ENCODE measurements at places on chromosomes 4 and X.

- DNase-seq = no peak
These were observed at the start of gene ODAPH for GRCh38 chr4:75555294-75556164. TSS of gene ODAPH (plus strand) at chr4:75556066. CDS start at chr4:75556083, 17 bp downstream.

DNA sequence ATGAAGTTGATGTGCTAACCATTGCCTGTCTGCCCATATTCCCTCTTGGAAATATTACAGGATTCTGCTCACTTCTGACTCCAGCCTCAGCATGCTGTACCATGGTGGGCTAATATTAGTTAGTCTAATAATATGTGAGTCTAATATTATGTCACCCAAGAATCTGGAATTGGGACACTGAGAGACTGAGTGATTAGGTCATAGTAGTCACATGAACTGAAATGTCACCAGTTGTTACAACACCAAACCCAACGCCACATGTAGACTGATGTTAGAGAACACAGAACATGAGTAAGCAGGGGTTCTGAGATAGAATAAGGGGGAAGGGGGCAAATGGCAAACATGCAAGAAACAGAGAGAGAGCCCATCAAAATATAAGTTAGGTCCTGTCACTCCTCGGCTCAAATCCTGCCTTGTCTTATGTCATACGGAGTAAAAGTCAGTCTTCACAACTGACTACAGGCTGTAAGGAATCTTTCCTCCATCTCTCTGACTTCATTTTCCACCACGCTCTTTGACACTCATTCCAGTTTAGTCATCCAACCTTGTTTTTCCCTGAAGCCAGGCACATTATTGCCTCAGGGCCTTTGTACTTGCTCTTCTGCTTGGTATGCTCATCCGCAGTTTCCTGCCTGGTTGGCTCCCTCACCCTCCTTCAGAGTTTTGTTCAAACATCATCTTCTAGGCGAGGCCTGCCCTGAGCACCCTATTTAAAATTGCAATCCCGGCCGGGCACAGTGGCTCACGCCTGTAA, 9.6 kb upstream of the SLAIN2 start:
- peak; percentile 79 for DNase-seq

GRCh38 chr4:64883087-64883807, 474.0 kb upstream of the TECRL start:
- no peak for DNase-seq

DNA sequence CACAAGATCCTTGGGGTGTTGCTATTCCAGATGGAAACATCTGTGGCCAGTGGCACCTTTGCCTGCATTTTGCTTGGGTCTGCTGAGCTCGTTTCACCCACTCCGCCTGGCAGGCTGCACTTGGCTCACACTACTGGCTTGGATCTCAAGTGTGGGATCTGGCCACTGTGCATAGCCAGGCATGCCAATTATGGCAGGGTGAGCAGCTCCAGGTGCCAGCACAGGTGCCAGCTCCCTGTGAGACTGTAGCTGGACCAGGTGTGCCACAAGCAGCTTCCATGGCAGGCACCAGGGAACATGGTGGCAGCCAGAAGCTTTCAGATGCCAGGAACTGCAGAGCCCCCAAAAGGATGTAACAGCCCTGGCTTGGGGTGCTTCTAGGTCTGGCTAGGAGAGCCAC, 463.8 kb upstream of the PABPC4L start:
- DNase-seq = no peak

- no peak for DNase-seq
These were observed 500 bp downstream of the CDX4 start for GRCh38 chrX:73447311-73447794.

DNA sequence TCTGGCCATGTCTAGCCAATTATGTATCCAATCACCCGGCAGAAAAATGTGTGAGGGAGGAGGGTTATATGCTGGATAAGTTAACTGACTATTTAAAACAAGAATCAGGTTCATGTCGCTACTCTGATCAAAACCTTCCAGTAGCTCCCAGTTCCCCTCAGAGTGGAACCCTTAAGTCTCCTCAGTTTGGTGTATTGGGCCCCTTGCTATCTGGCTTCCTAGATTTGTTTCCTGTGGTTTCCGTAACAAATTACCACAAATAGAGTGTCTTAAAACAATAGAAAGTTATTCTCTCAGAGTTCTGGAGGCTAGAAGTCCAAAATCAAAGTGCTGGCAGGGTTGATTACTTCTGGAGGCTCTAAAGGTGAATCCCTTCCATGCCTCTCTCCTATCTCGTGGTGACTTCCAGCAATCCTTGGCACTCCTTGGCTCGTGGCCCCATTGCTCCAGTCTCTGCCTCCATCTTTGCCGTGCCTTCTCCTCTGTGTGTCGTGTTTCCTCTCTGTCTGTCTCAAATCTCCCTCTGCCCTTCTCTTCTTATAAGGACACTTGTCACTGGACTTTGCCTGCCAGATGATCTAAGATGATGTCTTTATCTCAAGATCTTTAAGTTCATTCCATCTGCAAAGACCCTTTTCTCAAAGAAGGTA, 10.5 kb upstream of the ENPP6 start:
- no peak for DNase-seq

GRCh38 chr4:185002784-185003183, 15.5 kb upstream of the HELT start:
- DNase-seq = no peak

- no peak for DNase-seq
These were observed 83.5 kb upstream of the PPARGC1A start for GRCh38 chr4:23973308-23973855.

GRCh38 chr4:107392951-107393350, 327.1 kb downstream of the PAPSS1 start:
- DNase-seq = peak; percentile 48

- no peak for DNase-seq
These were observed 82.5 kb upstream of the PITX2 start for GRCh38 chr4:110705440-110705782.

GRCh38 chr4:37604461-37604860, 81.7 kb downstream of the RELL1 start:
- peak; percentile 68 for DNase-seq

DNA sequence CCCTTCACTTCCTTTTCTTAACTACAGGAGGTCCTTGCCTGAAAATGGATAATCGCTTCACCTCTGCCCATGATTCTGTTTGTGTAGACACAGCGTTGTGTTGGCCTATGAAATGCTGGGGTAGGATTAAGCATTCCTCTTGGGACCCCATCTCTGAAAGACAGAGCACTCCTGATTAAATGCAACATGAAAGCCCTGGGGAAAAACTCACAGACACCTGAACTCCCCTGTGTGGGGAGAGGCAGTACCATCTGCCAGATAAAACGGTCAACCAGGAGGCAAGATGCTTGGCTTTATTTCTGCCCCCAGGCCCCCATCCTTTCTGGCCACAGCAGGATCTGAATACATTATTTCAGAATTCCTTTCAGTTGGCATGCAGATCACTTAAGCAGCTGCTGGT, 1.9 kb downstream of the LGI2 start:
- DNase-seq = no peak

DNA sequence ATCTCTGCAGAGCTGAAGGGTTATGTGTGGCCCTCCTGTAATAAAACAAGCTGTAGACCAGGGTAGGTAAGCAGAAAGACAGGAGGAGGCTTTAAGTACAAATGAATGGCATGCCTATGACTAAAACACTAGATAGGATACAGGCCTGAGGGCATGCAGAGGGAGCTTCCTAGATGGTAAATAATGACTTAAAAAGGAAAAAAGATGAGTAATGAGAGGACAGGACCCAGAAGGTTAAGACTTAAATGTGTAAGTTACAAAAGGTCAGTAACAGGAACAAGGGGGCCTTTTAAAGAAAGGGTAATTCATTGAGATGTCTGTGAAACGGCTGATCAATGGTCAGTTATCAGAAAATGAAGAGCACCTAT, 194.8 kb downstream of the SOWAHB start:
- peak; percentile 43 for DNase-seq

GRCh38 chr4:31411565-31411964, 691.4 kb downstream of the PCDH7 start:
- no peak for DNase-seq

DNA sequence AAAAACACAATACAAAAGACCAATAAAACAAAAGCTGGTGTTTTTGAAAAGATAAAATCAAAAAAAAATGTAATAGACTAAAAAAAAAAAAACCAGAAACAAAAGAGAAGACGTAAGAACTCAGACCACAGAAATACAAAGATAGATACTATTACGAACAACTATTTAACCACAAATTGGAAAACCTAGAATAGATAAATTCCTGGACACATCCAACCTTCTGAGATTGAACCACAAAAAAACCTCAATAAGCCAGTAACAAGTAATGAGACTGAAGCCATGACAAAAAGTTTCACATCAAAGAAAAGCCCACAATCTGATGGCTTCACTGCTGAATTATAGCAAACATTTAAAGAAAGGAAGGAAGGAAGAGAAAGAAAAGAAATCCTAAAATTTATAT, 16.2 kb downstream of the RCHY1 start:
- DNase-seq = peak; percentile 18

- DNase-seq = no peak
These were observed 4.5 kb downstream of the CXXC4 start for GRCh38 chr4:104490096-104490769.

DNA sequence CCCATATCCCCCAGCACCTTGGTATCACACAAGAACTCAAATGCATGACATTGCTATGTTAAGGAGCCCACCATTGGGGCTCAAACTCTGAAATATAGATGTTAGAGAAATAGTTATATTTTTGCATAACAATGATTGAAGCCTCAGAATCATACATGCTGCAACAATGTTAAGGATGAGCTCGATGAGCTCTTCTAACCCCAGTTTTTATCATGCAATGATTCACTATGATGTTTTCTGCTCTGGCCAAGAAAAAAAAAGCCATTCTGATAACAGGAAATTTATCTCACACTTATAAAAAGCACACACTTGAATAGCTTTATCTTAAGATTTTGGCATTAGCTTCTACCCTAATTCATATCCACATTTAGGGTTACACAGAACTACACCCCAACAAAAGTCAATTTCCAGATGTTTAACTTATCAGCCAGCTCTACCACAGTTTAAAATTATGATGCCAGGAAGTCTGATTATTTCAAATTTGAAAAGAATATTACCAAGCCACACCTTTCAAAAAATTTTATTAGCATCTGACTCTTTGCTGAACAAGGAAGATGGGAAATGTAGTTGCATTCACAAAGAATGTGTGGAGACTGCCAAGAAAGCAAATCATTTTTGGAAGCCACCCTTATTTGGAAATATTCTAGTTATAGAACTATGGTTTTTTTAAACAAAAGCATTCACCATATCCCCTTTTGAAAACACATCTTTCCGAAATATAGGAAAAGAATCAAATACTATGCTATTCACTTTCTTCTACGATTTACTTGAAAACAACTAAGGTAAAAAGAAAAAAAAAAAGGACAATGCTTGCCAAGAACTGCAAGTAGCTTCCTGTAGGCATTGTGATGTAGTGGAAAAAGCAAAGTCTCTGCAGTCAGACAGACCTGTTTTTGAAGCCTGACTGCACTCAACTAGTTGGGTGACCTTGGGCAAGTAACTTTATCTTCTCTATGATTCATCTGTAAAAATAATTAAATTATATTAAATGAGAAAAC, 100.8 kb upstream of the PLS3 start:
- peak; percentile 63 for DNase-seq

DNA sequence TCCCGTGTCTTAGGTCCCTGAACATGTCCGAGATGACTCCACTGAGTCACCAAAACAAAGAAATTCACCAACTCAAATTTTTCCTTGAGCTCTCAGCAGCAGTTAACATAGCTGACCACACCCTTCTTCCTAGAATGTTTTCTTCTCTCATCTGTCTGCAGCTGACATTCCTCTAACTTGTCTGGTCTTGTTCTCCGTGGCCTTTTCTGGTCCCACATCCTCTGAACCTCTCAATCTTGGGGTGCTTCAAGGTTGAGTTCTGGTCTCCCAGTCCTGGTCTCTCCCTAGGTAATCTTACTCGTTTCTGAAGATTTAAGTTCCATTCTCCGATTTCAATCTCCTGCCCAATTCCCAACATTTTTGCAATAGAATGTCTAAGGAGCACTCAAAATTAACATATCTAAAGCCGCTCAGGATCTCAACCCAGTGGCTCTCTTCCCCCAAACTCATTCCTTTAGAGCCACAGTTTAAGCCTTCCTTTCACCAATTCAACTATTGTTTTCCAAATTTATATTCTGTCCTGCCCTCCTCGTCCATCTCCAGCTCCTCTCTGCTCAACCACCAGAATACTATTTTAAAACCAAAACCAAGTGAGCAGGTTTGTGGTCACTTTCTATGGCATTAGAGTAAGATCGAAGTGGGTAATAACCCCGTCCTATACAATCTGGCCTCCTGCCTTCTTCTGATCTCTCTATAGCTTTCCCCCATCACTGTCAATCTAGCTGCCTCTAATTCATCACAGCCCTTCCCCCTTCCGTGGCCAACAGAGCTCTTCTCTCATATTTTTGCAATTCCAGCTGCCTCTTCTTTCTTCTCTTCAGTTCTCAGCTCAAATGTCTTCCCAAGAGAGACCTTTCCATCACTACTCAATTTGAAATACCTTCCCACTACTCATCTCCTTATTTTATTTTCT, 1.2 kb downstream of the TRIML2 start:
- peak; percentile 70 for DNase-seq

DNA sequence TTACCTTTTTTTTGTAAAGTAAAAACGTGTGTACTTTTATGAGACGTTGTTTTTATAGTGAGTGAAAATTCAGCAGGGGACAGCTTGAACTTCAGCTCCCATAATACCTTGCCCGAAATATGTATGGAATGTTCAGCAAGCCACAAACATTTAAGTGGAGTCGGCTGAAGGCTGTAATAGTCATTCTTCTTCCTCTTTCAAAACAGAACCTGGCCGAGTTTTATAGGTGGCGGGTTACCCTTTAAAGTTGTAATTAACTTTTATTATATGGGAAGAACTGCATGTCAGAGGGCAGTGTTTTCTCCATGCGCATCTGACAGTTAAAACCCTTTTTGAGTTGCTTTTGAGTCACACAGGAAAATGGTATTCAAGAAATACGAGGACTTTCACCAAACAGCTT, 50.7 kb downstream of the CLDN34 start:
- DNase-seq = peak; percentile 73

DNA sequence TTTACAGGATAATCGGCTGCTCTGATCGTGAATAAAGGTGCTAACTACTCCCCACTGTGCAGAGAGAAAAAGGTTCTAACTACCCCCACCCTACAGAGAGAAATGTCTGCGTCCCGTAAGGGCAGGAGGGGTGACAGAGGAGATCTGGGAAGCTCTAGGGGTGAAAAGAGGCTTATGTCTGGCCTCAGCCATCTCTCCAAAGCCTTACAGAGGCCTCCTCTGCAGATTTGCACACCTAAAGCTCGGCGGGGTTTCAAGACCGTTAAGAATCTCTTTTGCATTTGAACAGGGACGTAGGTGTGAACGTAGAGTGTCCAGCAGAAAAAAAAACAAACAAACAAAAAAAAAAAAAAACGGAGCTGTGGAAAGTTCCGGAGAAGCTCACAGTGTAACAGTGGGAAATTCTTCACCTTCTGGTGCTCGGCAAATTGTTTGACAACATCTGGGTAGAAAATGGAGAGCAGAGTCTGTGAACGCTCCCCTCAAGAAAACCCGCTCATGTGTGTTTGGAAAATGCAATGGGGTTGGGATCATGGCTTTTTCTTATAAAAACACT, 161.0 kb downstream of the SHOX start:
- DNase-seq = no peak

Measured in fibroblast of skin of scalp (primary cell).